Osteoblast (primary cell): ENCODE measurements at places on chromosomes 7 and 10. TPM values are rescaled to one million over a fixed set of nuclear protein-coding genes. Genes with fewer than 3 reads are reported as not detected.

LEP gene
- total RNA-seq, result under 0.01 and 0.36 TPM in 2 replicates

TEX47 gene
- total RNA-seq, result not detected in 2 replicates

NCOA4 gene
- 260 TPM in 2 replicates for total RNA-seq

ASB4 gene
- not detected in 2 replicates for total RNA-seq

DNA sequence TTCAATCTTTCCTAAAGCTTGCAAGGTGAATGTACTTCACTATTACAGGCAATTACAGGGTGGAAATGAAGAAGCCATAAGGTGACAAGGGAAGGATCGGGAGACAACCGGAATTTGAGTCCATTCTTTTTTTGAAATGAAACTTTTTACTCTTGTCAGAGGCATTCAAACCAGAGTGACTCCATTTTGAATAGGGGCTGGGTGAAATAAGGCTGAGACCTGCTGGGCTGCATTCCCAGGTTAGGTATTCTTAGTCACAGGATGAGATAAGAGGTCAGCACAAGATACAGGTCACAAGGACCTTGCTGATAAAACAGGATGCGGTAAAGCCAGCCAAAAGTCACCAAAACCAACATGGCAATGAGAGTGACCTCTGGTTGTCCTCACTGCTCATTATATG, 363.3 kb downstream of the TYW1 start:
- no peak for DNase-seq

- no peak for DNase-seq
Observed at GRCh38 chr7:139931190-139931934, 102.3 kb downstream of the TBXAS1 start.
